ENCODE measurements at places on chromosomes 13 and 19. TPM values are rescaled to one million over a fixed set of nuclear protein-coding genes. Genes with fewer than 3 reads are reported as not detected.

The STOML3 gene
- total RNA-seq, result not detected

The HIPK4 gene
- total RNA-seq, result not detected

The MBD3L3 gene
- not detected for total RNA-seq

The EXOC3L2 gene
- not detected for total RNA-seq

The NLRP4 gene
- not detected for total RNA-seq

The NFIC gene
- 29.3 TPM for total RNA-seq

The IRF3 gene
- total RNA-seq, result 162 TPM

The FCHO1 gene
- total RNA-seq, result 71.9 TPM

The IGFL4 gene
- total RNA-seq, result not detected

The UBE2L5 gene
- not detected for total RNA-seq

The FXYD1 gene
- total RNA-seq, result 4.7 TPM

The EPS8L1 gene
- 3.3 TPM for total RNA-seq

The CLDN10 gene
- not detected for total RNA-seq

The PSG7 gene
- total RNA-seq, result not detected

The KIR2DL4 gene
- total RNA-seq, result not detected

The CEACAM7 gene
- not detected for total RNA-seq

The MISP3 gene
- total RNA-seq, result 1.3 TPM
